Thyroid gland (tissue), 4 donors: ENCODE measurements at places on chromosomes 6 and 20.

DNA sequence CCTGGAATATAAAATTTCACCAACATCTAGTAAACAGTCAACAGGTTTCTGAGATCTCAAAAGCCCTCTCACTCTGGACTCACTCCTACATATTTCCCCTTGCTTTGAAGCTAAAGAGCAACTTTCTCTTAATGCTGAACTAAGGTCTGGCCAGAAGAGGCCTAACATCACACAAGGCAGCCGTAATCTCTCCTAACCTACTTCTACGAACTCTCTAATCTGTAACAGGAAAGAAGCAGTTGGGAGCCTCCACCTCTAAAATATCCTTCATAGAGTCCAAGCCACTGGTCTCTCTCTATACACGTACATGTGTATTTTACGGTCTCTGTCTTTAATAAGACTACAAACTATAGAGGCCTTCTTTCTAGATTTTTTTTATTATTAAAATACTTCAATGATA, 72.0 kb downstream of the REV3L start:
- H3K27ac ChIP-seq = no peak overlapping the region
- H3K4me3 ChIP-seq = no peak overlapping the region
- H3K4me1 ChIP-seq = no peaks in the 10 kb centered on the region
- H3K27me3 ChIP-seq = no peaks in the 10 kb centered on the region
- no peak for DNase-seq

GRCh38 chr6:3773678-3774298, 22.3 kb upstream of the PXDC1 start:
- H3K27me3 ChIP-seq = no peaks in the 10 kb centered on the region
- no peaks in the 10 kb centered on the region for H3K4me1 ChIP-seq
- no peak overlapping the region for H3K4me3 ChIP-seq
- no peak overlapping the region for H3K27ac ChIP-seq

DNA sequence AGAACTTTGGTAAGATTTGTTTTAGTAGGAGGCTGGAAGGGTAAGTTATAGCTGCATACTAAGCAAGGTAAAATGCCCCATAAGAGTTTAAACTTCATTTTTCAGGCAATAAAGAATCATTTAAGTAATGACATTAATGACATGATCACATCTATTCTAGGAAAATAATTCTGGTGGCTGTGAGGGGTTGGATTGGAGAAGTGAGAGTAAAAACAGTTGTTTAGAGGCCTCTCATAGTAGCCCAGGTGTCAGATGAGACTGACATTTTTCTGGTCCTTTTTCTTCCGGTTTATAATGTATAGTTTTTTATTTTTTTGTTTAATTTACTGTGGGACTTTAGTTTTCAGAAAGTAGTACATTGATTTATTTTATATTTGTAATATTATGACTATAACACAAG, 40.8 kb downstream of the ITCH start:
- H3K4me3 ChIP-seq = no peak overlapping the region
- H3K36me3 ChIP-seq = peaks cover 4% of the 10 kb centered on the region
- no peaks in the 10 kb centered on the region for H3K27me3 ChIP-seq
- peaks cover 36% of the 10 kb centered on the region for H3K4me1 ChIP-seq

DNA sequence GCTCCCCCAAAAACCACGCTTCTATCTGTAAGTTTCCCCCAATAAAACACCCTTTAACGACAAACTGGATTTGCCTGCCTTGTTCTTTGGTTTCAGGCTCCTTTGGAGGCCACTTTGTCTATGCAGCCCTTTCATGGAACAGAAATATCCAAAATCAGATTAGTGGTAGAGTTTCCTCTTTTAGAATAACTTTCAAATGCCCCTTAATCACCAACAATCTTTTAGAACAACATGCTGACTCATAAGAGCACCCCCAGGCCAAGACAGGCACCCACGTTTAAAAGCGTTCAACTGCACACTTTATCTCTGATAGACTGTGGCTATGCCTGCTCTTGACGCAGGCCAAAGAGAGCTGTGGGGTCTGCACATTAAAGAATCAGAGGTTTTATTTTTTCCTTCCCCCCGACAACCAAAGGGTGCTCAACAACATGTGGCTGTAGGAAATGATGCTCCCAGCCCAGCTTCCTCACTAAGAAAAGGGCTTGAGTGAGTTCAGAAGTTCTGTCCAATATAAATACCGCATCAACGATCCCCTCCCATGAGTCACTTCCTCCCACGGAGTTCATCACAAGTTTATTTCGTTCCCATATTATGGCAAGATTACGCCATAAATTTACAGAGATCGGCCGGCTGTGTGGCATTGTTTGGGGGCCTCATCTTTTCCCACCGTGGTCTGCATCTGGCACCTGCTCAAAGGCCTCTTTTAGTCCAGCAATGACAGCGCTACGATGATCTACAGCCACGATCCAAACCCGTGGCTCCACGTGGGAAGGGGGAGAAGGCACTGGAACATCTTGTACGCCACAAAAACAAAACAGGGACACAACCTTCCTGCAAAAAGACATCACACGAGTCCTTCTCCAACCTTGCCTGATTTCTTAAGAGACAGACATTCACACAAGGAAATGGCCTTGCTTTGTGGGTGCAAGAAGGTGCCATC, 88.8 kb upstream of the NFATC2 start:
- peak; percentile 18 for DNase-seq
- H3K27me3 ChIP-seq = no peaks in the 10 kb centered on the region
- peaks cover 26% of the 10 kb centered on the region for H3K4me1 ChIP-seq
- H3K27ac ChIP-seq = peak overlapping the region; percentile 85
- no peak overlapping the region for H3K4me3 ChIP-seq
- no peaks in the 10 kb centered on the region for H3K36me3 ChIP-seq

- no peaks in the 10 kb centered on the region for H3K4me1 ChIP-seq
- H3K4me3 ChIP-seq = no peak overlapping the region
- H3K27ac ChIP-seq = no peak overlapping the region
Observed at GRCh38 chr20:37381621-37382471, 35.9 kb downstream of the SRC start.

DNA sequence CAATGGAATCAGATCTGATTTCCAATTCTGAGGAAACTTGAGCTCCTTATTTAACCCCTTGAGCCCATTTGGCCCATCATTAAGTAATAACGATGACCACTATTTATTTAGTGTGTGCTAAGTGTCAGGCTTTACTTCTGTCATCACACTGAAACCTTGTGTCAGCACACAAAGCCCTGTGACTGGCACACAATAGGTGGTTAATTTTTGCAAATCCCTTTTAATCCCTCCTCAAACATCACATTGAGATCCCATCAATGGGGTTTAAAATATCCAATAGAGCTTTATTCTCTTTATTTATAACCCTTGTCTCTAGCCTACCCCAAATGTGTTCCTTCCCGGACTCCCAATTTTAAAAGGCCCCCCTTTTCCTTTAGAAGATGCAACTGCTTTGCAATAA, 656.8 kb upstream of the CHD6 start:
- no peaks in the 10 kb centered on the region for H3K36me3 ChIP-seq
- H3K4me1 ChIP-seq = no peaks in the 10 kb centered on the region
- H3K27ac ChIP-seq = no peak overlapping the region

DNA sequence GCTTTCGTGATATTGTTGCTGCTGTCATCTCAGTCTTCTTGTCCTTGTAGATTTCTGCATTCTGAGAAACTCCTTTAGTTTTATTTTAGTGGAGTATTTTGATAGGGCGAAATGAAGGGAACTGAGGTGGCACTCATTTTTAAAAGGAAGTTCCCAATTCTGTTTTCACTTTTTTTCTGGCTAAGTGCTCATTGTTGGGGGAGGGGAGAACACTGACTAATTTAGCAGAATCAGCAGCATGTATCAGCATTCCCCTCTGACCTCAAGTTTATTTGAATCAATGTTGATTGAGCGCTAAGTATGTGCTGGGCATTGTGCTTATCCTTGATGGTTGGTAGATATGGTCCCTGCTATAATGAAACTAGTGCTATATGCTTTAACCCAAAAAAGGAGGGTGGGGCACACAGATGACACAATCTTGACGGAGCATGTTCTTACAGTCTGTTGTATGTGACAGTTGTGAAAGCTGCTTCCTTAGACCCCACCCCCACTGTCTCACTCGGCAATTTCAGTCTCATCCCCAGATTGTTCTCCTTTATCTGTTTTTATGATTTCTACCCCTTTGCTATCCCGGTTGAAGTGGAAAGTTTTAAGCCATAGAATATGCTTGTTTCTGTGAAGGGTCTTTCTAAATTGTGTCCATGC, 262.4 kb downstream of the SOX4 start:
- H3K27ac ChIP-seq = no peak overlapping the region
- H3K36me3 ChIP-seq = no peaks in the 10 kb centered on the region
- DNase-seq = no peak

DNA sequence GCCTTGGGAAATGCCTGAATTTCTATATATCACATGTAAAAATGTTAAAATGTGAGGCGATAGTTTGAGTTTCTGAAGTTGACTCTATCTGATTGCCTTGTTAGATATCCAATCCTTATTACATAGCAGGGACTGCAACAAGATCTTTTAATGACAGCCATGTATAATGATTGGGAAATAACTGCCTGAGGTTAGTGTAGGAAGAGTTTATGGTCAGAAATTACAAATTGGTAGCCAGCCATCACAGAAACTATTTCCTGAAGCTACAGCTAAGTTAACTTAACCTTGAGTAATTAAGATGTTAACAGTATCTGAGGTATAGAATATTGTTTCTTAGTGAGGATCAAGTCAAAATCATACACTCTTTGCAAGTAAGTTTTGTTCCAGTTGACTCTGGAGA, 41.0 kb downstream of the AKIRIN2 start:
- H3K27ac ChIP-seq = no peak overlapping the region
- DNase-seq = no peak

DNA sequence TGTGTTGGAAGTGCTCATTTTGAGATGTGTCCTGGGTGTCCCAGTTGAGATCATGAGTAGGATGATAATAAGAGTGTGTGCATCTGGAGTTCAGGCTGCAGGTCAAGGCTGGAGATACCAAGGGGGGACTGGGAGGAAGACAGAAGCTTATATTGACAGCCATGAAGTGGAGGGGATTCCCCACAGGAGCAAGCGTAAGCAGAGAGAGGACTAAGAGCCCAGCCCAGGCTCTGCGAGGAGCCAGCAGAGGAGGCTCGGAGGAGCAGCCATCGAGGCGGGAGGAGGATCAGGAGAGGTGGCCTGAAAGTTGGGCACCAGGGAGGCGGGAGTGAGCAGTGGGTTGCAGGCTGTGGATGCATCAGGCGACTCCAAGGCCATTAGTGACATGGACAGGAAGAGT, 116.2 kb downstream of the SLC24A3 start:
- DNase-seq = no peak
- H3K4me3 ChIP-seq = no peak overlapping the region
- no peaks in the 10 kb centered on the region for H3K36me3 ChIP-seq
- H3K27ac ChIP-seq = no peak overlapping the region

DNA sequence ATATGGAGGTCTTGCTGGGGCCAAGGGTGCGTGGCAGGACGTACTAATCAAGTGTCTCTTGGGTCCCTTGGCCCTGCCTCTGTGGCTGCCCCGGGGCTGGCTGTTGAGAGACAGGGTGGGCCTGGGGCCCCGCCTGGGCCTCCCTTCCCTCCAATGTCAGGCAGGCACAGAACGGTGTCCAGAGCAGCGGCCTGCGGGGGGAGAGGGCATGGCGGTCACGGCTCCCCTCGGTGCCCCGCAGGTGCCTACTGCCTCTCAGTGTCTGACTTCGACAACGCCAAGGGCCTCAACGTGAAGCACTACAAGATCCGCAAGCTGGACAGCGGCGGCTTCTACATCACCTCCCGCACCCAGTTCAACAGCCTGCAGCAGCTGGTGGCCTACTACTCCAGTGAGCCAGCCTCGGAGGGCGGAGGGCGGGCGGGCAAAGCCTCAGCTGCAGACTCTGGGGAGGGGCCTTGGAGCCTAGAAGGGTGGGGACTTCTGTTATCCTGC, 50.0 kb downstream of the SRC start:
- no peaks in the 10 kb centered on the region for H3K27me3 ChIP-seq
- peaks cover 11% of the 10 kb centered on the region for H3K36me3 ChIP-seq
- no peak for DNase-seq
- H3K4me3 ChIP-seq = no peak overlapping the region

DNA sequence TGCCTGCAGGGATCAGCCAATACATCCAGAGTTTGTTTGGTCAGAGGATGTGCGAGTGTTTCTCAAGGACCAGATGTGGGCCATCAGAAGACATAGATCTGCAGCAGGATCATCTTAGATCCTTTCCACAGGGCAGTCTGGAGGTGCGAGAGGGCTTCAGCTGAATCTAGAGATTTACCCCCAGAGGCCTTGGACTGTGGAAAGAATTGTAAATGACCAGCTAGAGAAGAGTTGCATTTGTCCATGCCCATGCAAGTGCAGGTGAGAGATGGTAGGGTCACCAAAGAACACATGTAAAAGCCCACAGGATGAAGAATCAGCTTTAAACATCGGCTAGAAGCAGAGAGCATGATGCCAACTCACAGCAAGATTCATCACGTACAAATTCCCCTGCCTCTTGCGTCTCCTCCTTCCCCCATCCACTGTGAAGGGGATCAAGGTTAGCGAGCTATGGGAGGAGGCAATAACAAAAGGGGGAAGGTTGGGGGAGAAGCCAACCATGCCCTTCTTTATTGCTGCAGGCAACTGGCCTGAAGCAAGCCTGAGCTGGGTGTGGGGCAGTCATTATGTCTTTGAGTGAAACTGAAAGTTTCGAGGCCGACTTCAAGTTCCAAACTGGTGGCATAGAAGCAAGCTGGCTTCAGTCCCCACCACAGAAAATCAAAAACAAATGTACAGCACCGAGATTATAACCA, 83.5 kb downstream of the SCML4 start:
- H3K36me3 ChIP-seq = no peaks in the 10 kb centered on the region
- no peak overlapping the region for H3K4me3 ChIP-seq
- no peak for DNase-seq
- H3K27ac ChIP-seq = no peak overlapping the region
- no peaks in the 10 kb centered on the region for H3K4me1 ChIP-seq

DNA sequence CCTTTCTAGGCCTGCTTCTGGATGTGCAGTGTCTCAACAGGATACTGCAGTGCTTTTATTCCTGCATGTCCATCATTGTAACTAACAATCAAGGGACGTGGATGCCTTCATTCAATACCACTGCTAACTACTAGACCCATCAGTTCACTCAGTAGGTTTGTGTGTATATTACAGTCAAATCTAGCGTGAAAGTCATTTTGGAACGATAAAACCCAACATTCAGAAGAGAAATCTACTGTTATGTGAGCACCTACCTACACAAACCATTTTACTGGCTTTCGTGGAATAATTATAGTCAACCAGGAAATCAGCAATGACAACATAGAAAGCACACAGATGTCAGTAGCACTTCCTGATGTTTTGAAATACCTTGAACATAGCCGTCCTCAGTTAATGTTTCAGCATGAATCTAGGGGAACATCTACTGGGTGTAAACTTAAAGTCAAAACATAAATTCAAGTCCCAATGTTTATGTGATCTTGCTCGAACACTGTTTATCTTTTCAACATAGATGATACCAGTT, 270.6 kb downstream of the FARS2 start:
- no peaks in the 10 kb centered on the region for H3K27me3 ChIP-seq
- H3K36me3 ChIP-seq = no peaks in the 10 kb centered on the region
- no peak overlapping the region for H3K27ac ChIP-seq
